ENCODE measurements at places on chromosomes 5 and 9. TPM values are rescaled to one million over a fixed set of nuclear protein-coding genes. Genes with fewer than 3 reads are reported as not detected.

DNA sequence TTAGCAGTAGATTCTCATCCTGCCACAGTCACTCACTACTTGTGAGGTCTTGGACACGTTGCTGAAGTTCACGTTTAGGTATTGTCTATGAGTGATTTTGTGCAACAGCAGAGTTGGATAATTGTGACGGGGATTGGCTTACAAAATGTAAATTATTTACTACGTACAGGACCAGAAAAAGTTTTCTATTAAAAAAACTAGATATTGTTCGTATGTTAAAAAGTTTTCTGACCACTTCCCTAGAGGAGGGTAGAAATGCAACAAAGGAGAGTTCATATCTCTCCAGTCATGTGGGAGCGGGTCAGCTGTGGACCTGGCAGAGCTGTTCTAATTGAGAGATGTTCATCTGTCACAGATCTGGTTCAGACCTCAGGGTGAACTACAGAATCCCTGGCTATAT, 976.1 kb upstream of the NUDT12 start:
- H3K27me3 ChIP-seq: no peaks in the 10 kb centered on the region
- H3K27ac ChIP-seq: no peak overlapping the region
- no peaks in the 10 kb centered on the region for H3K4me1 ChIP-seq
- no peak for DNase-seq
- no peak overlapping the region for H3K4me3 ChIP-seq

DNA sequence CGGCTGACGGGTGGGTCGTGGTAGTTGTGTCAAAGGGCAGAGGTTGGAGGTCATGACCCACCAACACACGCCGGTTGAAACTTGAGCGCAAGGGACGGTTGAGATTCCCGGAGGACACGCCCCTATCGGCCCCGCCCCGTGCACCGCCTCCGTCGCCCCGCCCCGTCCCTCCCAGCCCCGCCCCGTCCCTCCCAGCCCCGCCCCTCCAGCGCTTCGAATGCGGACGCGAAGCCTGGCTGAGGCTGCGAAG, 226 bp upstream of the RANBP17 start:
- H3K4me3 ChIP-seq: no peak overlapping the region
- H3K27me3 ChIP-seq: peaks cover 28% of the 10 kb centered on the region
- peaks cover 3% of the 10 kb centered on the region for H3K4me1 ChIP-seq
- DNase-seq: no peak

DNA sequence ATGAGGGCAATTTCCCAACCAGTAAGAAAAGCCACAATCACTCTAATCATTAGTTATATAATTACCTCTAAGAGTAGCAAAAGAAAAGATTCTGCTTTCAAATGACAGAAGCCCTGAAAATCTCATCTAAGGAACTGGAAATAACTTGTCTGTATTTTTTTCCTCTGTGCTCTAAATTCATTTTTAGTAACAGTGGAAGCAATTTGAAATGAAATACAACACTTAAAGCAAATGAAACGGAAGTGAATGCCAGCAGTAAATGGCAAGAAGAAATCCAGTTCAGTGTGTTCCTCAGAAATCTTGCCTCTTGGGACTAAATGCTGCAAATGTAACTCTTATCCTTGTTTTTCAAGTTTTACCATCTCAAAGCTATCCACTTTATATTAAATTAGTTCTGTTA, 294.9 kb downstream of the TAF11L14 start:
- H3K4me1 ChIP-seq: no peaks in the 10 kb centered on the region
- no peak for DNase-seq
- H3K27ac ChIP-seq: no peak overlapping the region
- no peaks in the 10 kb centered on the region for H3K27me3 ChIP-seq
- no peaks in the 10 kb centered on the region for H3K36me3 ChIP-seq

GRCh38 chr5:156716591-156717380, 133.3 kb upstream of the PPP1R2B start:
- H3K27me3 ChIP-seq: peaks cover 2% of the 10 kb centered on the region
- H3K36me3 ChIP-seq: no peaks in the 10 kb centered on the region
- no peak for DNase-seq
- no peak overlapping the region for H3K4me3 ChIP-seq
- H3K27ac ChIP-seq: no peak overlapping the region

DNA sequence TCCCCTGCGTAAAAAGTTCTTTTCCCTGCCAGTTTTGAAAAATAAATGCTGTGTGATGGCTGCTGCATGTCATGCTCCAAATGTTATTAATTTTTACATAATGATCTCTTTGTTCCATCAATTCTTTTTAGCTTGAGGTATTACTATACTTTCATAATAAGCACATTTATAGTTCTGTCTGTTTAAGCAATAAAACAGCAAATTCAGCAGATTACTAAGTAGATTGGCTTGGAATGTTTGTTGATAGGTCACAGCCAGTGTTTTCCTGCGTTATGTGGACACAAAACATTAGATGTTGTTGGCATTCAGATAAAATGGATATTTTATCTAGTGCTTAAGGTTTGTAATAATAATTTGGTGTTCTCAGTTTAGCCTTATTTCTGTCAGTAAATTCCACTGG, 242.0 kb downstream of the KDM4C start:
- H3K4me1 ChIP-seq: no peaks in the 10 kb centered on the region
- H3K27me3 ChIP-seq: no peaks in the 10 kb centered on the region
- no peak overlapping the region for H3K4me3 ChIP-seq
- no peak for DNase-seq

The PCDHB6 gene
- total RNA-seq: not detected

The PCA3 gene
- total RNA-seq: not detected

The PDLIM4 gene
- total RNA-seq: 2.3 TPM

The FOXD4 gene
- 0.49 TPM for total RNA-seq

The RASGRF2 gene
- 12.3 TPM for total RNA-seq

Data from activated CD8-positive, alpha-beta memory T cell treated with anti-CD3 and anti-CD28 coated beads, Interleukin-2, amount 10 ng/mL, durations not matched to agents 7 days and 5 days (primary cell).